ENCODE measurements at places on chromosomes 5 and 9.
A peak's percentile ranks its signal among the peaks of the same experiment; 100 is the strongest.

DNA sequence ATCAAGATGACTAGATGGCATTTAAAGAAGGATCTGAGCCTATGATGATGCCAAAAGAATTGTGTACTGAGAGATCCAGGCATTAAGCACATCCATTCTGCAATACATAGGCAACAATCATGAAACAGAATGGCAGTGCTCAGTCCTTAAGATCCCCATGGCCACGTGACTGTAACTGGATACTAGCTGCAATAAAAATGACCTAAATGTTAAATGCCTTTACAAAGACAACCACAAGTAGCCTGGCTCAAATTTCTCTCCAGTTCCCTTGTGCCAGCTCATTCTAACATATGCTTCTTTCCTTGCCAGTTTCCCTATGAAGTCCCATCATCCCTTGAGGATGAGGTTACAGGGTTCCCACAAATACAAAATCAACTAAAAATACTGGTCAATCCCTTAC, 148.3 kb upstream of the GHR start:
- DNase-seq, result no peak

- DNase-seq, result no peak
Observed at GRCh38 chr5:17174965-17175364, 42.5 kb upstream of the BASP1 start.

DNA sequence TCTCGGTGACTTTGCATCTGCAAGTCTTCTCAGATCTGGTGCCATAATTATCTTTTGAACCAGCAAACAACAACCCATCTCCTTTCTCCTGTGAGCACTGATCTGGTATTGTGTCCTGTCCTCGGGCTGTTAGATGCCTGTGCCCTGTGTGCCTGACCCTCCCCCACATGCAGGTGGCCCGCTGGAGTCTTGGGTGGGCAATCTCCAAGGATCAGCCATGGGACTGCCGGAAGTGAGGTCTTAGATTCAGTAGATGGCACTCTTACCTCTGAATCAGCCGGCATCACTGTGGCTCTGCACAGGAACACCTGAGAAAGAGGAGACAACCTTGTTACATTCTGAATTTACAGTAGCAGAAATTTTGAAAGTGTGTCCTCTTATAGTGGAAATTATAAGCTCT, 172.4 kb downstream of the IRX2 start:
- no peak for DNase-seq

DNA sequence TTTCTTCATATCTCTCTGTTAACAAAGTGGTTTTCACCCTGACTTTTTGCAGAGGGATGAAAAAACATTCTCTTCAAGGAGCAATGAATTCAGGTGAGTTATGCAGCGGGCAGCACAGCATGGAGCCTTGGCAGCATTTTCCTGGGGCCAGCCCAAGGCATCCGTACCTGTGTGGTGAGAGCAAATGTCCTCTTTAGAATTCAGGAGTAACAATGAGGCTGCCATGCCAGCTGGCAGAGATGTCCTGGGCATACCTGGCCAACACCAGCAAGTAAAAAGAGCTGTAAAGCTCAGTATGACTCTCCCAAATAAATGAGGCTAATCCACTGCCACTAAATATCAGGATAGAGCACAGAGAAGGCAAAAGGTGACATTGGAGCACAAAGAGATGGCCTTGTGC, 277.6 kb upstream of the TRPC7 start:
- DNase-seq, result no peak

DNA sequence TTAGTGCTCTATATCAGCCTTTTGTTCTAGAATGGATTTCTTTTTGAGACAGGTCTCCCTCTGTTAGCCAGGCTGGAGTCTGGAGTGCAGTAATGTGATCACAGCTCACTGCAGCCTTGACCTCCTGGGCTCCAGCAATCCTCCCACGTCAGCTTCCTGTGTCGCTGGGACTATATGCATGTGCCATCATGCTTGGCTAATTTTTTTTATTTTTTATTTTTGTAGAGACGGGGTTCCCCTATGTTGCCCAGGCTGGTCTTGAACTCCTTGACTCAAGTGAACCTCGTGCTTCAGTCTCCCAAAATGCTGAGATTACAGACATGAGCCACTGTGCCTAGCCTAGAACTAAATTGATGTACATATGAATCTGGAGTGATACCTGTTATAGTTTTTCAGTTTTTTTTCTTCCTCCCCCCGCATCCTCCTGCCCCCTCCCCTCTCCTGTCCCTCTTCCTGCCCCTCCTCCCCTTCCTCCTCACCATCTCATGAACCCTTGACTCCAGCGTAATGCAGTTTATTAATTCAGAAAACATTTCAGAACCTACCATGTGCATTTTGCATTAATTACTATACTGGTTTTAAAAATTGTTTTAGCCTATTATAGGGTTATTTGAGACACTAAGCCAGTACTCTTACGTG, 37.4 kb upstream of the TNFAIP8 start:
- no peak for DNase-seq

- no peak for DNase-seq
Observed at GRCh38 chr5:95959888-95960666, 1.6 kb downstream of the ELL2 start.

- DNase-seq, result no peak
Observed at GRCh38 chr9:113462781-113463286, 693 bp upstream of the RGS3 start.

DNA sequence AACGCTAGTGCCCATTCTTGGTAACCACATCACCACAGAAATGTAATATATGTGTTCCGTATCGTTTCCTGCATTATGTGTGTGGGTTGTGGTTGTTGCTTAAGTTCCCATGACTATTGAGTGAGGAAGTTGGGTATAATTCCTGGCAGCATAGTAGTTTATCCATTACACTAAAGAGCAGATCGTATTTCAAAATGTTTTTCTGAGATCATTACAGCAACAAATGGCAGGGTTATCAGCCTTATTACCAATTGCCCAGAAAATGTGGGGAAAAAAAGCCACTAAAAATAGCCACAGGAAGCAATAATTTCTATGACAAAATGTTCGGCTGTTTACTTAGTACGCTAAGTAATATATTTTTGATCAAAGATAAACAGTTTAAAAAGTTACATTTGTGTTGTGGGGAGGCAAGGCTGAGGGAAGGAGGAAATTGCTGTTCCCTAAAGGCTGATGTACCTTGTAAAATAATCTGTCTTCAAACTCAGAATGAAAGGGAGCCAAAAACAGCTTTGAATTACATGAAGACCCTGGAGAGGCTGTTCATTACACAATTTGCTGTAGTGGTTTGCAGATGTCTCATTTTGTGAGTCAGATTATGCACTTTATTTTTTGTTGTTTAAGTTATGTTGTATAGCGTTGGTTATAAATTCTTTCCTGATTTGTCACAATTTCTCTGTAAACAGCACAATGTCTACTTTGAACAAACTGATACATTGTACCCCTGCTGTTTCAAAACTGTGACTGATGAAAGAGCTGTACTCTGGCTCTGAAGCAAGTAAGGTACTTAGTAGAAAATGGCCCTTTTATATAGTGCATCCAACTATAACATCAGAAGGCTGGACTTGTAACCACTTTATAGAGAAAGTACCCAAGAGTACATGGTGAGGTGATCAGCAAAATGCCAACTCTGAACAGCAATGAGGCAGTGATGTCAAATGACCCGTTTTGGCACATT, 1028.5 kb downstream of the NR2F1-AS1 start:
- DNase-seq, result peak; percentile 98

DNA sequence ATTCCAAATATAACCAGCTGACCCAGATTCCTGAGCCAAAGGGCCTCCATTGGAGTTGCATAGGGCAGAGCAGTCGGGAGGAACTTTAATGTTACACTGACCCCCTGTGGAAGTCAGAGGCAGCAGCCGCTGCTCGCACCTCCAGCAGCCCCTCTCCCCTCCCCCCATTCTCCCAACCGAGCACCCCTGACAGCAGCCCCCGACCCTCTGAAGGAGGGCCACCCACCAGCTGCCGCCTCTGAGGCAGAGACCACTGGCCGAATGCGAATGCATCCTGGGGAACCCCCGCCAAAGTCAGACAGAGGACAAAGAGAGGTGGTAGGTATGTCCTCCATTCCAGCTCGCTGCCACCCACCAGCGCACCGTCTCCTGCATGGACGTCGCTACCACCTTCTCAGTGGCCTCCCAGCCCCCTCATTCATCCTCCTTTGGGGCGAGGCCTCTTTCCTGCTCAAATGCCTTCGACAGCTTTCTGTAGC, 231.0 kb downstream of the CDK5RAP2 start:
- no peak for DNase-seq

- DNase-seq, result no peak
Observed at GRCh38 chr9:134263596-134263995, 62.7 kb upstream of the RXRA start.

- DNase-seq, result no peak
Observed at GRCh38 chr5:112983363-112983762, 6.8 kb downstream of the DCP2 start.

- DNase-seq, result no peak
Observed at GRCh38 chr9:113493203-113493520, 29.6 kb downstream of the RGS3 start.

GRCh38 chr5:58681943-58682342, 99.1 kb downstream of the RAB3C start:
- no peak for DNase-seq

DNA sequence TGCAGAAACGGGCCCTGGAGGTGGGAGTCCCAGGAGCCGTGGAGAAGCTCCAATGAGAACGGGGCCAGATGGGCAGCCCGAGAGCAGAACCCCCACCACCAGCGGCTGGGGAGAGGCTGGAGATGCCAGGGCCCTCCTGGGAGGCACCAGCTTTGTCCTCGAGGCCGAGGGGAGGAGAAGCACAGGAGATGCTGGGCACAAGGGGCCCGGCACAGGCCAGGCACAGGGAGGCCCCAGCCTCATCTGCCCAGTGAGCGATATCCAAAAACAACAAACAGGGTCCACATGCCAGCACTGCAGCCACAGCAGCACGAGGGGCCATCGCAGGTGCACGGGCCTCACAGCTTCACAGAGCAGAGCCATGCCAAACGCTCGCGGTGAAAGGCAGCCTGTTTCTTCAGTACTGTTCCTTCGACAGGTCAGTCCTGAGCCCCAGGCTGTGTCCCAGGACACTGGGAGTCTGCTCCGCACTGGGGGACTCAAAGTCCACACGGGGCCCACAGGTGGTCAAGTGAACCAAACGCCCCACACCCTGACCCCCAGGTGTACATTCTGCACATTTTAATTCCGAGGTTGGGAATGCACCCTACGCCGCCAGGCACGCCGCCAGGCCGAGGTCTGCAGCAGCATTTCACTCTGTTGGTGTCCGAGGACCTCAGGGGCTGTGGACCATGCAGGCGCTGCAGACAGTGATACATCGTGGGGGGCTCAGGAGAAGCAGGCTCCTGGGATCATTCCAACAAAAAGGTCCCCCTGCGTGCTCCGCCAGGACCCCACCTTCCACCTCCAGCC, 9.5 kb downstream of the LPCAT1 start:
- DNase-seq, result no peak

DNA sequence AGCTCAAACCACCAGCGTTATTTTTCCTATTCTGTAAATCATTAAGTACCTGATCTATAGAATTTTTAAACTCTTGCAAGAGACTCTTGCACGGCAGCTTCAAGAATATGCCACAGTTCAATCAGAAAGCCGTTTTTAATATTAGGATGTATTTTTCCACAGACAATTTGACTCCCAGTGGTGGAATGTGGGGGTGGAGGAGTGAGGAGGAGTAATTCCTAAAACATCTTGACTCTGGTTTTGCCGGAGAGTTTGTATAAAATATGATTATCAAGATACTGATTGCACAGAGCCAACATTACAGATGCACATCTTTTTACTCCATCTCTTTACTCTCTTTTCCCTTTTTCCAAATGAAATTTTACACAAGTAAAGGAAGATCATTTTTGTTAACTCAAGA, 288.3 kb downstream of the ENC1 start:
- DNase-seq, result no peak

DNA sequence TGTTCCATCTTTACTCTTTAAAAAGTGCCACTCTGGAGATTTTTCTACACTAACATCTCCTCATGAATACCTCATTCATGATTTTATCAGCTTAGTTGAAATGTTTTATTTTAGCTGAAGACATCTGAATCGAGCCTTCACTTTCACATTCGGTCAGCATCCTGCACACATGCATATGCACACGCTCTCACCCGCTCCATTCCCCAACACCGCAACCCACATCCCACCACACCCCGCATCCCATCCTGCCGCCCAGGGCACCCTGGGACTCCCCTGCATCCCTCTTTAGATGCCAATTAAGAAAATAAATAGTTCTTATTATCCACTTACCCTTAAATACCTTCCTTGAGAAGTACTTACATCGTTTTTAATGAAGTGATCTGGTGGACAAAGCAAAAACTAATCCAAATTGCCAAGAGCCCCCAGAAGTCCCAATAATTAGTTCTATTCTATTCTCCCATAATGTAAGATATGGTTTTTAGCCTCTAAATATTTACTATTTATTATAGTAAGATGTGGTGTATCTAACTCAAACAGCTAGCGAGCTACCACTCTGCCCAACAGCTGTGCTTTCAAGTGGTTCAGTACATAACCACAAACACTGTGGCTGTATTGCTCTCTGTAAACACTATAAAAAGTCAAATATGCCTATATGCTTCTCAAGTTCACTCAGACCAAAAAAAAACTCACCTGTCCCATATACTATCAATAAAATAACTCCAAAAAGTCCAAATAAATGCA, 38.2 kb downstream of the GZMK start:
- DNase-seq, result no peak

DNA sequence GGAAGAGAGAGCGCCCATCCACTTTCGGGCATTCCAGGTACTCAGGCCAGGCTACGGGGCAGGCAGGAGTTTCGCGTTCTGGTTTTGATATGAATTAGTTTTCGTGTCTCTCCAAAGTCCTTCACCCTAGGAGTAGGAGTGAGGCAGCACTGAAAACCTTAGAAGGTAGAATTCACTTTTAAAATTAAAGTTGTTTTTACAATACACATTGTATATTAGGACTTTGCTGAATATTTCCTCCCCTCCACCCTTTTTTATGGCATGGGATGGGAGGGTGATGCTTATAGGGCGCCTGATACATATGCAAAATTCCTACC, 747 bp downstream of the ITGA1 start:
- no peak for DNase-seq

DNA sequence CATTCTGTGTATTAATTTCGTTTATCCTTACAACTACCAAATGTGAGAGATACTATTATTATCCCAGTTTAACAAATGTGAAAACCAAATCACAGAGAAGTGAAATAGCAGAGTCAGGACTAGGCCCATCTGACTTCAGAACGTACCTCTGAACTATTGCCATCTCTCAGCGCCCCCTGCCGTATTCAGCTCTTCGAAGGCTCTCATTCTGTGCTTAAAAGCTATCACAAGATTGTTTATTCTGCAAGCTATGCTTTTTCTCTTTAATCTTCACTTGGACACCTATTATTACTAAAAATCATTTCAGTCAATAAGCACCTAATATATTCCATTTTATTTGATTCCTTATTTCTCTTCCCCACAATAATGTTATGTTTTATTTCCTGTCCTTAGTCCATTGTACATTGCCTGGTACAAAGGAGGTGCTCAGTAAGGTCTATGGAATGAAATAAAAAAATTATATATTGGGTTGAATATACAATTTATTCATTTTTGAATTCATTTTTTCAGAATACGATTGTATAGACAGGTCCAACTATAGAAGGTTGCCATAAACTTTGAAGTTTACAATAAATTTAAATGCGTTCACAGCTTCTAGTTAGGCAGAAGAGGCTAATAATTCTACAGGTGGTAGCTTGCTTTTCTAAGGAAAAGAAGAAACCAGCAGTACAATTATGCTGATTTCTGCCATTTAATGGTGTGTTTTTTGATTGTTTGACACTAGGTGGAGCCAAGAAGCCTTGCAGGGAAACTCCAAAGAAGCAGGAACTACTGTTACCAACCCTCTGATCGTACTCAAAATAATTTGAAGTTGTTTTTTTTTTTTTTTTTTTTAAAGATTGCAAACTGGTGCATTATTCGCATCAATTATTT, 202.2 kb upstream of the DMRTA1 start:
- no peak for DNase-seq
